ENCODE measurements at places on chromosomes 7 and 10. TPM values are rescaled to one million over a fixed set of nuclear protein-coding genes. Genes with fewer than 3 reads are reported as not detected.
A peak's percentile ranks its signal among the peaks of the same experiment; 100 is the strongest.

DNA sequence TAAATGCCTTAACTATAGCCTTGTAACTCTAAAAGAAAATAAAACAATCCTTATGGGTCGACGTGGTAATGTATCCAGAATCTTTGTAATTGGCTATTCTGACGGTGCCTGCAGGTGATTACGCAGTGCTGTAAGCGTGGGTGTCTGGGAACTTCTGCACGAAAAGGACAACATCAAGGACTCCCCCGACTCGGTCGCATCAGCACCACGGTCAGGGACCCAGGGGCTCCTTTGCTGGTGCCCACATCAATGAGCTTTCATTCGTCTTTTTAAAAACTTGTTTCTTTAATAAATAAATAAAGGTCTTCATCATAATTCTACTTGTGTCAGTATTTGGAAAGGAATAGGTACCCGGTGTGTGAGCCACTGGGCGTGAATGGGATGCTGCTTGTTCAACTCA is 13.2 kb downstream of the MKI67 start:
- no peak for DNase-seq
- H3K27ac ChIP-seq, result no peak overlapping the region
- no peaks in the 10 kb centered on the region for H3K36me3 ChIP-seq
- no peak overlapping the region for H3K4me3 ChIP-seq
- H3K4me1 ChIP-seq, result no peaks in the 10 kb centered on the region

DNA sequence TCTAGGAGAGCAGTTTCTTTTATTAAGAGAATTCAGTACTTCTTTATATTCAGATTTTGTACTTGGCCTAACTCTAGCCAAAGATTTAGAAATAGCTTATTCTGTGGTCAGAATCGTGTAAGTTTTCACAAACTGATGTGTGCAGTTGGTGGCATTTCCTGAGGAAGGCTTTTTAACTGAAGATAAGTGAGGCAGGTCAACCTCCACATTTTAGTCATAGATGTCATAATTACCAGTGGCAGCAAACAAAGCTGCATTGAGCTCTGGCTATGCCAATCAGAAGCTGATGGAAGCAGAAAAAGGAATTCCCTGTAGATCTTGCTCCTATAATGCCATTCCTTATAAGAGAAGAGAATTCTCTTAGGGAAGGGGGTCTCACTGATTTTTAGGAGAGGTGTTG is 141.3 kb upstream of the SP8 start:
- no peak overlapping the region for H3K4me3 ChIP-seq
- no peak overlapping the region for H3K27ac ChIP-seq
- no peak for DNase-seq

DNA sequence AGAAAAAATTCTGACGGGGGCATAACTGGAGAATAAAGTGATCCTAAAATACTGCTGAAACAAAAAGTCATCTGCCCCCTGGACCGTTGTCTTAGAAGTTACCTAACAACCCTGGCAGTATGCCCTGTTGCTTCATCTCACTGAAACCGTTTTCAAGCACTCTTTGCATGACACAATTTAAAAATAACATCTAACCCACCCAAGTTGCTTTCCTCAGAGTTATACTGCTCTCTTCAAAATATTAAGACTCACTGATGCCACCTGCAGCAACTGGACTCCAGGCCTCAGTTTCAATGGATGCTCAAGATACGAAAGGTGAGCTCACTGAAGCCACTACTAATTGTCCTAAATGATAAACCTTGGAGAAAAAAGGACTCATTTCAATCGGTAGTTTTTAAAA is 57.4 kb downstream of the CDK6 start:
- no peak overlapping the region for H3K4me3 ChIP-seq
- peaks cover 12% of the 10 kb centered on the region for H3K4me1 ChIP-seq
- H3K27ac ChIP-seq, result no peak overlapping the region
- H3K27me3 ChIP-seq, result no peaks in the 10 kb centered on the region
- DNase-seq, result no peak
- H3K36me3 ChIP-seq, result no peaks in the 10 kb centered on the region

DNA sequence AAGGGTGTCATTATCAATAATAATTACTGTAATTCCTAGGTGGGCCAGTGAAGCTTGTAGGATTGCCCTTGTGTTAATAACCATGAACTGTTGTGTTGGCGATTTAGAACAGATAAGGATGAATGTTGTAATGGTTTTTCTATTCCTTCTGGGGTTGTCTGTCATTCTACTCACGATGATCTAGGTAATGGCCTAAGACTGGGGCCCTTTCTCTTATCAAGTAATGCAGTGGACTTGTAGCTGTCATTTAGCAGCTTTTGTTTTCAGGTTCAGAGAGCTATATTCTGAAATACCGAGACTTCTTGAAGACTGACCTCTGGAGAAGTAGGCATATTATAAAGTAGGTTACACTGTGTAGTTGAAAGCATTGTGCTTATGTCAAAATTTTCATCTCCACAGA is 110.2 kb downstream of the TAF3 start:
- no peak overlapping the region for H3K27ac ChIP-seq
- H3K36me3 ChIP-seq, result no peaks in the 10 kb centered on the region
- peaks cover 8% of the 10 kb centered on the region for H3K4me1 ChIP-seq
- no peak for DNase-seq

GRCh38 chr10:61257956-61258496 is 195.2 kb downstream of the TMEM26 start:
- no peak for DNase-seq
- H3K4me1 ChIP-seq, result no peaks in the 10 kb centered on the region
- H3K36me3 ChIP-seq, result no peaks in the 10 kb centered on the region

DNA sequence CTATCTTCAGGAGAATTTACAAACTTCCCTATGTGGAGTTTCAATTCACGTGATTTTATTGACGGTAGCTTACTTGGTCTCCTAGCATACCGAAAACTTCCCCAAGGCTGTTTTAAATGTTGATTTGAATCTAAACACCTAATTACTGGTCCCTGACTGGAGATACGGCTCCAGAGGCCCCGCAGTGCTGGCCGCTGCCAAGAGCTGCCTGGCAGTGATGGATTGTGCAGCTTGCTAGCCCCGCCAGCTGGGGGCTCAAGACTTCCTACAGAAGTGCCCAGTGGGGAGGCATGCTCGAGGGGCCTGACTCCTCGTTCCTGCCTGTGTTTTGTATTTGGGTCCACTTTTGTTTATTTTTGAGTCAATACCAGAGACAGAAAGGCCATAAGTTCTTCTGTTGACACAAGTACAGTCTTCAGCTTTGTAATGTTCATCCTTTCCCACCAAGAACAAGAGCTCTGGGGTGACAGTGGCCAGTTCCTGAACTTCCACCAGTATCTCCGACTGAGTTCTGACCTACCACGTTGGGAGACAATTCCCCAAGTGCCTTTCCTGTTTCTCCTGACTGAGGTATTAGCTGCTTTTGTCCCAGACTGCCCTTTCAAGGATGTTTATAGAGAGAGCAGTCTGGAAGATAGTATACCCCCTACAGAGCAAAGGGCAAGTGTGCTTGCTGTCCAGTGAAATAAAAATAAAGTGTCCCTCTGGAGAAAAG is 80.7 kb upstream of the CXCL12 start:
- no peaks in the 10 kb centered on the region for H3K27me3 ChIP-seq
- no peak for DNase-seq
- H3K27ac ChIP-seq, result no peak overlapping the region
- no peak overlapping the region for H3K4me3 ChIP-seq

DNA sequence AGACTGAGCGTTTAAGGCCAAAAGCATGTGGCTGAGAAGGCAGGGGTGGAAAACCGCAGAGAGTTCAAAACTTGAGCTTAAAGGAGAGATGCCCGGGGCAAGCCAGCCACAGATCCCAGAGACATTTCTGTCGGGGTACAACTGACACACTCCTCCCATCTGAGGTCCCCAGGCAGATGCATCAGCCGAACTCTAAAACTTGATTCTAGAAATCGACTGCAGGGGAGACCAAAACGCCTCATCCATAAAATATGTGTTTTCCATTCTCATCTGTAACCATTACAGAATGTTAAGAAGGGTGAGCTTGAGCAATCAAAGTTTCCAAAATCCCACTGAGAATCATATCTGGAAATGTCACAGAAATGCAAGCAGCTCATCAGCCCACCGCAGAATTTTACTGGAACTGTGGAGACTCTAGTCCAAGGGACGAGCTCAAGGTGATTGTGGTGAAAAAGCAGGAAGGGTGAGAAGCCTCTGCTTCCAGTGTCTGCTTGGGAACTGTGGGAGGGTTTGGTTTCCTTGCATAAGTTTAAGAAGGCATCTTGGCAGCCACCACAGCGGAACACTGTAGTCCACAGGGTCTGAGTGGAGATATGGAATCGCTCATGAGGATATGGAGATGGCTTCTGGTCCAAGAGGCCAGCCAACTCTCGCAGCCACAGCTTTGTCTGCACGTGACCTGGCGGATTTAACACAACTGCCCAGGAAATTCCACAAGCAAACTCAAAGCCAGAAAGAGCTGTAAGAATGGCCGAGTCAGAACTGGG is 249.2 kb downstream of the SFMBT2 start:
- H3K36me3 ChIP-seq, result no peaks in the 10 kb centered on the region
- no peak overlapping the region for H3K27ac ChIP-seq
- no peaks in the 10 kb centered on the region for H3K4me1 ChIP-seq

DNA sequence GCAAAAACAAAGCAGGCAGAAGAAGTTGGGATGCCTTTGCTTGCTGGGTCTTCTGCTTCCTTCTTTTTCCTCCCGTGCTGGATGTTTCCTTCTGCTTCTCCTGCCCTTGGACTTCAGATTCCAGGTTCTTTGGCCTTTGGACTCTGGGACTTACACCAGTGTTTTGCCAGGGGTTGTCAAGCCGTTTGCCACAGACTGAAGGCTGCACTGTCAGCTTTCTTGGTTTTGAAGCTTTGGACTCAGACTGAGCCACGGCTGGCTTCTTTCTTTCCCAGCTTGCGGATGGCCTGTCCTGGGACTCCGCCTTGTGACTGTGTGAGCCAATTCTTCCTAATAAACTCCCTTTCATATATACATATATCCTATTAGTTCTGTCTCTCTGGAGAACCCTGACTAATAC is 11.3 kb upstream of the LCOR start:
- no peaks in the 10 kb centered on the region for H3K27me3 ChIP-seq
- peak; percentile 44 for DNase-seq
- no peaks in the 10 kb centered on the region for H3K4me1 ChIP-seq
- no peak overlapping the region for H3K27ac ChIP-seq
- H3K36me3 ChIP-seq, result no peaks in the 10 kb centered on the region

DNA sequence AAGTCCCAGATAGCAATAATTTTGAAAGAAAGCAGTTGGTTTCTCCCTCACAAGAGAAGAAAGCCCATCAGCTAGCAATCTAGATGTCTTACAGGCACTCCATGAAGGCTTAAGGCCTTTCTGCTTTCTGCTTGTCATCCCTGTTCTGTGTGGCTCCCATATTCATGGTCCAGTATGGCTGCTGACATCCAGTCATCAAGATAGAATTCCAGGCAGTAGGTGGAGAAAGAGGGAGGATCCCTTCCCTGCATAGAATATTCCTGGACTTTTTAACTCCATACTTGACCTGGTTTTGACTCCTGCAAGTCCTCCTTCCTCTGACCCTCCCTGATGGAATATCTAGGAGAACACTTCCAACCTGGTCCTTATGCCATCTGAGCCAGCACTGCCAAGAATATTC is 389.9 kb upstream of the AKR1E2 start:
- DNase-seq, result no peak
- H3K27me3 ChIP-seq, result no peaks in the 10 kb centered on the region
- H3K4me3 ChIP-seq, result no peak overlapping the region
- H3K4me1 ChIP-seq, result no peaks in the 10 kb centered on the region
- no peak overlapping the region for H3K27ac ChIP-seq

EPHB4 gene
- total RNA-seq, result 61.1 TPM

LRRN3 gene
- 6.8 TPM for total RNA-seq

TRIM50 gene
- 9.8 TPM for total RNA-seq

C10orf71 gene
- not detected for total RNA-seq

CTBP2 gene
- 61.5 TPM for total RNA-seq

STAMBPL1 gene
- 14.8 TPM for total RNA-seq

PTPRN2 gene
- total RNA-seq, result 1.8 TPM

HK1 gene
- total RNA-seq, result 31.1 TPM

FOXP2 gene
- 14.7 TPM for total RNA-seq

ENTPD1 gene
- total RNA-seq, result 8.9 TPM
